ENCODE measurements at places on chromosomes 2 and 18.

GRCh38 chr2:180829836-180830235, 150.6 kb upstream of the UBE2E3 start:
- DNase-seq: no peak

GRCh38 chr2:727071-727470, 49.9 kb upstream of the TMEM18 start:
- no peak for DNase-seq

GRCh38 chr2:64203858-64204632, 59.8 kb upstream of the PELI1 start:
- peak; percentile 44 for DNase-seq

DNA sequence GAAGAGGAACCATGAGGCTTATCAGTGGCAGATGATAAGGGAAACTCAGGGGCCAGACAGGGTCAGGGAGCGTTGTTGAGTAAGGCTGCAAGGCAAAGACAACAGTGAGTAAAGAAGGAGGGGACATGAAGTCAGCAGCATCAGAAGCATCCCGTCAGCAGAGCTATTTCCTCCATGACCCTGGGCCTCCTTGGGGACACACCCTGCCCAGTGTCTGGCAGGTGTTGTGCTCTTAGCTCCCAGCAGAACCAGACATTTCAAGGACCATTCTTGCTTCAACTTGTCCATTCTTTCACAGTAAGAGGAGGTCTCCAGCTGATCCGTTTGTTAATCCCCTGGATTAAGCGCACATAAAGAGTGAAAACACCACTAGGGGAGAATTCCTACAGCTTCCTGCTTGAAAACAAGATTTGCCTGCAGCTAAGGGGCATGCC, 88.7 kb upstream of the MEIS1 start:
- no peak for DNase-seq

DNA sequence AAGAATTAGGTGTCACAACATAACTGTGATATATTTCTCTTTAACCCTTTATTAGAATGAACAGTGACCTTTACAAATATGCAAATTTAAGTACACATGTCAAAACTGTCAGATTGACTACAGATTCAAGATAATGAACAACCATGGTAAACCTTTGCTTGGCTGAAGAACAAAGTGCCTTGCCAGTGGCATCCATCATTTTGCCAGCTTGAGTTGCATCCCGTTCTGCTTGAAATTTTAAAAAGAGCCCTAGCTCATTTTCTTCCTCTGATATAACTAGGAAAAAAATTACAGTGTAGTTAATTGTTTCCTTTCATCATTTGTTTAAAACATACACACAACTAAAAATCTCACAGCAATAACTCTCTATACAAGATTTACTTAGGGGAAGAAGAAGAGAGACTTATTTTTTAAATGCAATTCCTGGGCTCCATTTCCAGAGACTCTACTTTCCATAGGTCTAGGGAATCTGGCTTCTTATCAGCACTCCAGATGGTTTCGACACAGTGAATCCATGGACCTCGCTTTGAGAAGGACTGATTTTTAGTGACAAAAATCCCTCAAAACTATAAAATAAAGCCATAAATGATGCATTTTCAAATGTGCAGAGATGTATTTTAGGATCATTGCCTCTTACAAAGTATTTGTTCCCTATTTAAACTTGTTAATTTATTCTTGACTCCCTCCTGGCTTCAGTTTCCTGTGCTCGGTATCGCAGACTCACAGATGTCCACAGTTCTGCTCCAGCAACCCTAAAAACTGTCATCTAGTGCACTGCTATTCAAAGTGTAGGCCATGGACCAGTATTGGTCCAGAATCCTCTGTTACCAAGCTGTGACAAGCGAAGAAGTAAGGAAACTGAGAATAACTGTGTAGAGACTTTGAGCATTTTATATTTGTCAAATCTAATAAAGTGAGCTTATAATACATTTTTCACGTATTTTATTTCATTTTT, 50.1 kb downstream of the ICA1L start:
- DNase-seq: no peak

- DNase-seq: no peak
Observed at GRCh38 chr2:97906307-97906706, 89.4 kb downstream of the TMEM131 start.

GRCh38 chr2:164479460-164479859, 141.8 kb downstream of the GRB14 start:
- DNase-seq: peak; percentile 20

- DNase-seq: no peak
Observed at GRCh38 chr18:3594760-3595368, 144.9 kb downstream of the TGIF1 start.

- no peak for DNase-seq
Observed at GRCh38 chr2:167454036-167454435, 565.8 kb downstream of the XIRP2 start.

- no peak for DNase-seq
Observed at GRCh38 chr18:13620206-13620672, 106.1 kb downstream of the FAM210A start.

- no peak for DNase-seq
Observed at GRCh38 chr2:24744356-24744755, 48.8 kb downstream of the PTRHD1 start.

DNA sequence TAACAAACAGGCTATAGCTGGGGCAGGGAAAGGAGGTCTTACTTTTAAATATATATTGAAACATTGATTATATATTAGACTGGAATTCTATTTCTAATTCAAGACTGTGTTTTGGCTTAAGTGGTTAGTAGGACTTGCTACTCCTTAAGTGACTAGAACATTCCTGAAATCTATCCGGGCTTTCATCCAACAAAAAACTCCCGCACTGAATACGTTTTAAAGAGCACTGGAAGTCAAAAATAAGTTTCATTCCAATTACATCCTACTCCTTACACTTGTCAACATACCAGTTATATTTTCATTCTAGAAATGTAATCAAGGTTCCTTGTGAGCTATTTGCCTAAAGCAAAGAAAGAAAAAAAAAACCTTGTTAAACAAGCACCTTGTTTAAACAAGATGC, 204.6 kb downstream of the SP3 start:
- no peak for DNase-seq

DNA sequence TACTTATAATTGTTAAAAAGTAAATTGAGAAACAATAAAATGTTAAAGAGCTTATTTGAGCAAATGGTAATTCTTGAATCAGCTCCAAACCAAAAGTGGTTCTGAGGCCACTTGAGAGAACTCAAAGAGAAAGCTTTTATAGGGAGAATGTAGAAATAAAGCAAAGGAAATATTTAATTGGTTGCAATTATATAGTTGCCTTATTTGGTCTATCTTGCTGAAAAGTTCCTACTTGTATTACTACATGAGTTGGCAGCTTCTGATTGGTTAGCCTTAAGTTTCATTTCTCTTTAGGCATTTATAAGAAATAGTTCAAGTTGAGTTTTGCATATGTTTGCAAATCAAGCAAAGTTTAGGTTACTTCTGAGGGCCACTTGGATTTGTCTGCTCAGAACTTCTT, 38.1 kb downstream of the SCN2A start:
- DNase-seq: no peak

GRCh38 chr18:32422201-32422600, 48.5 kb downstream of the GAREM1 start:
- DNase-seq: no peak

DNA sequence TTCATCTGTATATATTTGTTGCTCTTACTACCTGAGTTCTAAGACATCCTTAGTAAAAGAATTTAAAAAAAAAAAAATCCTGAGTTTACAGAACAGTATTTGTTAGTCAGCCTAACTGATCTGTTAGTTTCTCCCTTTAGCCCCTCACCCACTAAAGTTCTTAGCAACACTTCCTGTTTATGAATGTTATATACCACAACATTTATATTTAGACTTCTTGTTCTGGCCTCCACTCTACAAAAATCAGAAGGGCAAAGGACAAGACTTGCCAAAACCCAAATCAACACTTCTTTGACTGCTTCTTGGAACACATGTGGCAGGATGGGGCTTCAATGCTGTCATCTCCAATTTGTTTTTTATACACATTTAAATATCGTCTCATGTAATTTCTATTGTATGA, 71.1 kb downstream of the MGAT5 start:
- DNase-seq: no peak

GRCh38 chr2:141113301-141113700, 1017.5 kb downstream of the LRP1B start:
- no peak for DNase-seq

GRCh38 chr18:62978251-62979049, 263.1 kb downstream of the PHLPP1 start:
- no peak for DNase-seq

- no peak for DNase-seq
Observed at GRCh38 chr2:108893277-108893676, 95.7 kb downstream of the EDAR start.

GRCh38 chr18:10973567-10974203, 175.7 kb downstream of the PIEZO2 start:
- no peak for DNase-seq

DNA sequence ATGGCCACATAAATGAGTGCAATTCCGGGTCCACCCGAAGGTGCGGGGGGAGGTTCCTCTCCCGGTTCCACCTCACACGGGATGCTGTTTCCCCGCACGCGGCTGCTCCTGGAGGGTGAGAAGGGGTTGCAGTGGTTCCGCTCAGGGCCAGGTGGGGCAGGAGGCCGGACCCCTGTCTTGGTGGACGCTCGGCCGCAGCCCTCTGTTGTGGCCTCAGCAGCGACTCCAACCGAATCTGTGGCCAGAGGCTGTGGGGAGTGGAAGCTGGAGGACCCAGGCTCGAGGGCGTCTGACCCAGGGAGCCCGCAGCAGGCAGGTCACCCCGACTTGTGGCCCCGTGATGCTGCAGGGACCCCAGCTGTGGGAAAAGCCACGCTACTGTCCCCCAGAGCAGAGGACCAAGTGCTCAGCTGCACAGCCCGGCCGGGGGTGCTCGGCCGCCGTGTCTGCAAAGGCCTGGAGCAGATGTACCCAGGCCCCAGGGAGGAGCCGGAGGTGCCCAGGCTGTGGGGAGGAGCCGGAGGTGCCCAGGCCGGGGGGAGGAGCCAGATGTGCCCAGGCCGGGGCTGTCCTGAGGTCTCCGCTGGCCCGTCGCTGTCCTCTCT, 83.9 kb downstream of the RTP5 start:
- DNase-seq: no peak

DNA sequence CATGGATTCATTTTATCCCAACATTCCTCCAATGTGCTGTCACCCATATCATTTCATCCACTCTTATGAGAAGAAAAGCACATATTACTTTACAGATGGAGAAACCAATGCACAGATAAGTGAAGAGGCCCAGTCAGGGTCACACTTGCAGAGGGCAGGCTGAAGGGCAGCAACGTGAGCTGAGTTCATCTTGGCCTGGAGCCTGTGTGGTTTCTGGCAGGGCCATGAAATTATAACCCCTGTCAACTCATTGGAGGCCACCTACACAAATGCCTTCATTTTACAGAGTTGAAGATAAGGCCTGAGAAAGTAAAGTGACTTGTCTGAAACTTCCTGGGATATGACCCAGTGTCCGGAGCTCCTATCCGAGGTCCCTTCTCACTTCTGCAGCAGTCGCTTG, 88.4 kb upstream of the NRP2 start:
- DNase-seq: no peak

DNA sequence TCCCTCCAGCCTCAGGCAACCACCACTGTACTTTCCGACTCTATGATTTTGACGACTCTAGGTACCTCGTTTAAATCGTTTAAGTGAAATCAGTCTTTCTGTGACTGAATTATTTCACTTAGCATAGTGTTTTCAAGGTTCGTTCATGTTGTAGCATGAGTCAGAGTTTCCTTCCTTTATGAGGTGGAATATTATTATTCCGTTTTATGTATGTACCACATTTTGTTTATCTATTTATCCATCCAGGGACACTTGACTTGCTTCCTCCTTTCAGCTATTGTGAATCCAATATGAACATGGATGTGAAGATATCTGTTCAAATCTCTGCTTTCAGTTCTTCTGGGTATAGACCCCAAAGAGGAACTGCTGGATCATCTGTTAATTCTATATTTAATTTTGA, 19.1 kb downstream of the IL1R2 start:
- no peak for DNase-seq

DNA sequence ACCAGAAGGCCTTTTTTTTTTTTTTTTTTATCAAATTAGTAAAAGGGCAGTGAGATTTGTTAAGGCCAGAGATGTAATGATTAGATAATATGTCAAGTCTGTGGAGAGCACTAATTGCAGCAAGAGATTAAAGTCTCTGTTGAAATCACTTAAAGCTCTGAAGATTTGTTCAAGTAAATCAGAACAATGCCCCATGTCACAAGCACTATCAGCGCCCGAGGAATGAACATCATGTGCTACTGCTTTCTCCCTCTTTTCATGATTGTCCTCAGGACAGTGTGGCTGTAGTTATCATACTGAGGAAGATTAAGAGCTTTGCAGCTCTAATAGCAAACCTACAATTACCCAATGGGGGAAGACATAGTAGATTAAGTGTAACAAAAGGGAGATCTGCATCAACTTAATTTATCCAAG, 71.1 kb downstream of the TDRD15 start:
- no peak for DNase-seq

GRCh38 chr2:150900913-150901312, 360.8 kb downstream of the RBM43 start:
- no peak for DNase-seq

DNA sequence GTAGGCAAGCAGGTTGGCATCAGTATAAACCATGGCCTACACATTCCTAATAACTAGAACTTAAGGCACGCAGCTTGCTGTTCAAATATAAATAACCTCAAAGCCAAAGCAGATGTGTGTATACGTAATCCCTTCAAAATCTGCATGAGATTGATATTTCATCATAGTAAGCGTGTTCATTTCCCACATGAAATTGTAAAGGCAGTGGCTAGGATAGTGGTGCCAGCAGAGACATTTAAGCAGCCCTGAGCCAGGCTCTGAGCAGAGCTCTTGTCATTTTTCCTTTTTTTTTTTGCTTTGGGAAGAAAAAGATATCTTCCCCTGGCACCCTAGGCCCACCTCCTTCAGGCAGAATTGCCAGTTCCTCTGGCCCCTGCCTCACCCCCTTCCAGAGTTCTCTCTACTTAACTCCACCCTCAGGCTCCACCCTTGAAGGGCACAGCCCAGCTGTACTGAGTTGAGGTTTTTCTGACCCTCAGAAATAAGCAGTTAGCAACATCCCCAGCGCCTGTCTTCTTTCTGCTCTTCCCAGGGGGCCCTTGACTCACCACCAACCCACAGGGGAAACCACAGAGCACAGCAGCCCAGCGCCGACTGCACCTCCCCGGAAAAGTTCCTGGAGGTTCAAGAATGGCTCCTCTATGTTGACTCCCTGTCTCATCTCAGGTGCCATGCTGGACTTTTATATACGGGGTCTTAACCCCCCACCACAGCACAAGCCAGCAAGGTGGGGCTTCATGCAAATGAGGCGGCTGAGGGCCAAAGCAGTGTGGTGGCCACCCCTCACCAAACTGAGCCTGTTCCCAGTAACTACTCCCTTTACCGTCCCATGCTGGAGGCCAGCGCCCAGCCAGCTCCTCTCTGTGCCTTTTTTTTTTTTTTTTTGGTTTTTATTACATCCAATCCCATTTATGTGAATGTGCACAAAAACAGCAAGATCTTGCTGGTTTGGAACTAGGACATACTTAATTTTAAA, 84.7 kb downstream of the EHD3 start:
- no peak for DNase-seq

- no peak for DNase-seq
Observed at GRCh38 chr2:137944714-137945113, 19.6 kb upstream of the HNMT start.

Measured in C1 segment of cervical spinal cord (tissue), 14 donors.